Kidney (tissue), 22 donors: ENCODE measurements at places on chromosomes 4 and X. TPM values are rescaled to one million over a fixed set of nuclear protein-coding genes. Genes with fewer than 3 reads are reported as not detected.

DNA sequence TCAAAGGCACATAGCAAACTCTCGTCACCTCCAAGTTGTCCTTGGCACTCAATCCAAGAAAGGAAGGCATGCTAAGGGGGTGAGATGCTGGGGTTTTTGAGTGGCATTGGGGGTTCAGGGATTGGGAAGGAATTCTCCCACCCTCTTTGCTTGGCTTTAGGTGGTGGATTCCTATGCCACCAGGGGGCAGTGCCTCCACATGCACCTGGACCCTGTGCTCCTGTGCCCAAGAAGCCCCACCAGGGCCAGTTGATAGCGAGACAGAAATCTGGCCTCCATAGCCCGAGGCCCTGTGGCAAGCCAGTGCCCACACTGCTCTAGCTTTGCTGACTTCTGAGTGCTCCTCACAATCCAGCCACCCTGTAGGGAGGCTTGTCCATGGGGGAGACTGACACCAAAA lies 2.0 kb upstream of the FATE1 start:
- no peak for DNase-seq

DNA sequence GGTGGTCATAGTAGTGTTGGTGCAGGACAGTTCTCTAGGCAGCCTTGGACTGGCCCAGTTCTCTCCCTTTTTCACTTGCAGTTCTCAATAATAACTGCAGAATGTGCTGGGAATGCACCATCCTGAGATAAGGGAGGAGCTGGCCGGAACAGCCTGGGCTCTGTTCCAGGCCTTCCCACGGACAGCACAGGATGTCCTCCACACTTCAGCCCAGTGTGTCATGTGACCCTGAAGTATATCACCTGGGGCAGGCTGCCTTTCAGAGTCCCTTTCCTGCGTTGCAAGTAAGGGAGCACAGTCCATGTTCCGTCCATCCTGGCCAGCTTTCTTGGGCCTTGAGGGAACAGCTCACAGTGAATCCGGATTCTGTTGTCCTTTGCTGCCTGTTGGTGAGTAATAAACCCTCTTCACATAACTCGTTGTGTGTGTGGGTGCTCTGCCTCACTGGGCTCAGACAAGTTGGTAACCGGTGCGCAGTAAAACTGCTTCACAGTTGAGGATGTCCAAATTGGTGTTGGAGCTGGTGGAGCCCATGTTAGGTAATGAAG lies 32.3 kb upstream of the BBS12 start:
- no peak for DNase-seq

- DNase-seq = peak; percentile 40
Measured at GRCh38 chr4:38396845-38397547, 267.0 kb upstream of the KLF3 start.

DNA sequence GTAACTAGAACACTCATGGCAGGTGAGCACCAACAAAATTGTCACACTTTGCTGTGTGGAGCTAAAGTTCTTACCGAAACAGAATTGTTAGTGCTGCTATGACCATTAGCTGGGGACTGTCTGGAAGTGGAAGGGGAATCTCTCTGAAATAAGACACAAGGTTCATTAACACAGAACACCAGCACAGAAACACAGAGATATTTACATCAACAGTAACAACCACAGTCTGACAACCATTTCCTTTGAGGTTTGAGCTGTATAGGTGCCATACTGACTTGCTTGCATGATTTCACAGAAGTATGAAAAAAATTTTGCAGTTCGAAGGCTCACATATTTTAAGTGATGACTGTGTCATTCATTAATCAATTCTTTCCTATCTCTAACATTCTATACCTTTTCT lies 109.8 kb downstream of the NYX start:
- DNase-seq = no peak

DNA sequence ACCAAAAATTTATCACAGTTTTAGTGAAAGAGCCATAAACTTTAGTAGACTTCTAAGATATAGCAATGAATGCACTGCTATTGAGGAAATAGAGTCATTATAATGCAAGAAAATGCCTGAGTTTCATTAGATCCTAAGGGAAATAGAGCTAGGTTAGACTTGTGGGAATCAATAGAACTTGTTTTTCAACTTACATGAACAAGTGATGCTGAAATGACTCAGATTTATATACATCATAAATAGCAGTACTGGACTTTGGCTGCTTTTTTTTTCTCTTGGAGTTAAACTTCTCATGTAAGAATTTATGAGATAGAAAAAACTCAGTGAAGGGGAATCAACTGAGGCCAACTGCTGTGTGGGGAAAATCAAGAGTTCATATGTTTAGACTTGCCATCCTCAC lies 216.5 kb upstream of the AADAT start:
- no peak for DNase-seq

DNA sequence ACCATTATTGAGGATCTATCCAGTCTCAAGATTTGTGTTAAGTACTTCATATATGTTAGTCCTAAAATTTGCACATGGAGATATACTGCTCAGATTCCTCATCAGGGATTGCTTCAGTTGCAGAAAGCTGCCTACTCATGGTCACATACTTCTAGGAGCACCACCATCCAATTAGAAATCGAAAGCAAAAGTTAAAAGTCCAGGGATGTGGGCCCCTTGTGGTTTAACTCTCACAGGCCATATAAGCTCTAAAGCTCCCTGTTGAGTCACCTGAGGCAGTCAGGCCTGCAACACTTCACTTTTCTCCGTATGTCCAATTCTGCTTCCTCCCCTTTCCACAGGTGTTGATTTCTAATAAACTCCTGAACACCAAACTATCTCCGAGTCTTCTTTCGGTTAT lies 84.2 kb downstream of the CNOT6L start:
- DNase-seq = no peak

The MAP3K15 gene
- 3.7 TPM for total RNA-seq

The MAGEC3 gene
- not detected for total RNA-seq

The KCND1 gene
- 2.2 TPM for total RNA-seq

DNA sequence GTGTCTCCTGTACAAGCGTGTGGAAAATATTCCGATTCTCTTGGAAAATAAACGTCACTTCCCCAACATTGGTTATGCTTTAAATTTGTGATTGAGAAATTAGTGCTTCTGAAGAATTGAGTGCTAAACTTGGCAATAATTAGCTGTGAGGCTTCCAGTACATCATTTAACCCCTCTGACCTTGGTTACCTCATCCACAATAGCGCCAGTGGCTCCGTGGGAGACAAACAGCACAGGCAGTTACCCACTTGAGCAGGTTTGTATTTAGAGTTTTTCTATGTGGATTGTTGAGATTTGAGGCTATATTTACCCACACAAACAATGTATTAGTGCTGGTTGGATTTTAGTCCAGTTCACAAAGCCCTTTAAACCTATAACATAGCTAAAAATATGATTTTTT lies 476.5 kb downstream of the NKX6-1 start:
- DNase-seq = no peak

The CLIC2 gene
- total RNA-seq = 22.8 TPM

The SLITRK4 gene
- total RNA-seq = 6.0 TPM

The SRPK3 gene
- total RNA-seq = 1.1 TPM

- DNase-seq = no peak
Measured at GRCh38 chrX:153423652-153424051, 12.4 kb downstream of the ZFP92 start.

The TRIM75 gene
- not detected for total RNA-seq

GRCh38 chr4:12545812-12546211 lies 938.3 kb downstream of the RAB28 start:
- DNase-seq = no peak

DNA sequence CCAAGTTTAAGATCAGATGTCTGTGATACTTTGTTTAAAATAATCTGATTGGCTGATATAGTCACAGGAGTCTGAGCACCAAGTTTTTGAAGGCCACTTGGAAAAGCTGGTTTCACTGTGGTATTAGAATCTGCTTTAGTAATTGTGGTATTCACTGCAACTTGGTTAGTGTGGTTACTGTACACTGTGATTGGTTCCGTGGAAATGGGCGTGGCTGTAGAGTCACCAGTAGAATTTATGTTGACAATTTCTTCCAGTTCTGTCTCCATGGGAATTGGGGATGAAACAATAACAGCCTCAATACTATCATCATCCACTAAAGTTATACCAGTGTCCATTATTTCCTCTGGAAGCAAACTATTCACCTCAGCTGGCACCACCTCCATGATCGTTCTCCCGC lies 26.2 kb downstream of the LIN54 start:
- DNase-seq = no peak

DNA sequence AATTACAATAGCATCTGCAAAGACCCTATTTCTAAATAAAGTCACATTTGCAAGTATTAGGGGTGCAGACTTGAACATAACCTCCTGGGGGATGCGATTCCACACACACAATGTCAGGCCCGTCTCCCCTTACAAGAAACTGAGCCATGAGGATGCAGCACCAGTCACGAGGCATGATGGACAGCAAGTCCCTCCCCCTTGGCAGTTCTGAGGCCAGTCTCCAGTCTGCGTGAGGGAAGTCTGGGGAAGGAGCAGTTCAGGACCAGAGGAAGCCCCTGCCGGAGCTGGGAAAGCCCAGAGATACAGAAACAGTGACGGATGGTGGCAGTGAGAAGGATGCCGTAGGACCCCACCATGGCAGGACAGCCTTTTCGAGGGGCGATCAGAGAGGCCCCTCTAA lies 9.4 kb downstream of the FAM53A start:
- no peak for DNase-seq

GRCh38 chr4:5742968-5743367 lies 32.0 kb downstream of the EVC start:
- DNase-seq = no peak

- DNase-seq = no peak
Measured at GRCh38 chr4:948101-948935, 16.1 kb downstream of the TMEM175 start.

DNA sequence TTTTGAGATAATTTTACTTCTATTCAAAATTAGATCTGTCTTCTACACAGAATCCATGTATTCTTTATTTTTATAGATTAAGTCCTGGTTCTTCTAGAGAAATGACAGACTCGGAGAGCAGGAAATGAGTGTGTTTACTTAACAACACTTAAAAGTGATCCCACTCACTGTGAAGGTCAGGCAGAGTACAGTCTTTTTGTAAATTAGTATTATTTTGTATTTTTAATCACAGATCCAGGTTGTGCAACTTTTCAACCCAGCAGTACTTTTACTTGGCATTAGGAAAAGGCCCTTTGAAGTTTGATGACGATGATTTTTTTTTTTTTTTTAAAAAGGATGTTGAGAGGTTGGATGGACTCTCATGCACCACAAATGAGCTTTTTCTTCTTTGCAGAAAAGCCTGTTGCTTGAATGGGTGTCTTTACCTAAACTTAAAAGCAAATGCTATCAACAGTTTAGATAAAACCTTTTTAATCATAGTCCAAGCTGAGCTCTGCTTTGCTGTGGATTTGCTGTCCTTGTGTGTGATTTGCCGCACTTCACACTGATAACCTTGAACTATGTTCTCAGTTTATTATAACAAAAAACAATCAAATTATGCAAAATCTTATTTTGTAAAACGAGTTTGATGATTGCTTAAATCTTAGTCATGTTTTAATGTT lies 114.1 kb downstream of the MXRA5 start:
- no peak for DNase-seq

The ARHGAP6 gene
- 20.4 TPM for total RNA-seq

The FRYL gene
- total RNA-seq = 78.9 TPM

The MAOB gene
- 58.5 TPM for total RNA-seq

The HSFX4 gene
- total RNA-seq = not detected

The MSANTD1 gene
- 0.91 TPM for total RNA-seq

- no peak for DNase-seq
Measured at GRCh38 chr4:59060895-59061294, 1950.7 kb upstream of the IGFBP7 start.

GRCh38 chr4:52241916-52242315 lies 190.8 kb downstream of the SPATA18 start:
- no peak for DNase-seq

DNA sequence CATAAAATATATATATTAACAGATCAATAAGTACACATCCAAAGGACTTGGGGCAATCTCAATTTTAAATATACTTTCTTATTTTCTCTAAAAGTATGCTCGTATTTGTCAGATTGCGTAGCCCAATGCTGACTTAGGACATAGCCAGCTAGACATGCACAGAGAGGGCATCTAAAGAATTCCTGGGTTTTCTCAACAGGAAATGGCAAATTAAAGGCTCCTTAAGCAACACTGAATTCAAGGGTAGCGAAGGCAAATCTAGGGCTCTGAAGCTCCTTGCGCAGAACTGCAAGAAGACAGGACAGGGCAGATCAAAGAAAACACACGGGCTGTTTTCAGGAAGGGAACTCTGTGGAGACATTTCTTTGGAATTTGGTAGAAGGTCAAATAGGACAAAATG lies 94.6 kb upstream of the FTHL17 start:
- DNase-seq = no peak

- DNase-seq = peak; percentile 54
Measured at GRCh38 chr4:120749445-120750151, 172.9 kb downstream of the PRDM5 start.

GRCh38 chr4:82611527-82611926 lies 49.7 kb upstream of the TMEM150C start:
- no peak for DNase-seq

DNA sequence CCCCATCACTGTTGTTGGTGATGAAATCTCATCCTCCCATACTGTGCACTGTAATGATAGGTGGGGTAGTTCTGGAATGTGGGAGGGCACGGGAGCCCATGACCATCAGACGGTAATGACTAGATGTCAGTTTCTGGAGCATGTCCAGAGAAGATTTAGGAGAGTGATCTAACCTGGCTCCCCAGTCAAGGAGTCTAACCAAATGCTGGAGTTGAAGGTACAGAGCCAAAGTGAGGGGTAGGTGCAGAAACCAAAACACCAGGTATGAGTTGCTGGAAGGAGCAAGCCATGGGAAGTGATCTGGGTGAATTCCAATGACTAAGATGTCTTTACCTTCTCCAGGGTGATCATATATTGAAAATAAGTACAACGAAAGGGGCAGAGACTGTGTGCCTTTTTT lies 296.9 kb downstream of the INPP4B start:
- DNase-seq = no peak

The CTSO gene
- total RNA-seq = 40.3 TPM

DNA sequence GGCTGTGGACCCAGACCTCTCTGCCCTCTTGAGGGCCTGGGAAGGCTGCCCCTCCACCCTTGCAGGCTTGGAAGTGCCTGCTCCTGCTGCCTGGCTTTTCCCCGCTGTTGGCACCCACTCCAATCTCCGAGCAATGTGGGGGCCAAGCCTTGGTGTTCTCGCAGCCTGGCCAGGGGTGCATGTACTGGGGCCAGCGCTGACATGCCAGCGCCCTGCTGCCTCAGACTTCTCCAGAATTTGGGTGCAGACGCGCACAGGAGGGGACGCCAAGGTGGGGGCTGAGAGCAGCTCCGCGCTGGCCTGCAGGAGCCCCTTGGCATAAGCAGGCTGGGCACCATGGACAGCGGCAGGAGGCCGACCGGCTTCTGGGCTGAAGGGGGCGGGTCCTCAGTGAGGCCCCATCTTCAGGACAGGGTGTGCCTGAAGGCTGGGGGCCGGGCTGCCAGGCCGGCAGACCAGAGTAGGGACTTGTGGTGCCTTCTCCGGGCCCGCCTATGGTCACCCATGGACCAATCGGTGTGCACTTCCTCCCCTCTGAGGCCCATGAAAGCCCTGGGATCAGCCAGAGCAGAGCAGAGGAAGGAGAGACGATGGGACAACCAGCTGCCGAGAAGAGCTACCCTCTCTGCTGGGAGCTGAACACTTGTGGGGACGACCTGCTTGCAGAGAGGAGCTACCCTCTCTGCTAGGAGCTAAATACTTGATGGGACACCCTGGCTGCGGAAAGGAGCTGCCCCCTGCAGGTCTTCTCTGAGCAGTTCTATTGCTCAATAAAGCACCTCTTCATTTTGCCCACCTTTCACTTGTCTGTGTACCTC lies 118.3 kb downstream of the DNAAF6 start:
- peak; percentile 81 for DNase-seq

The F11 gene
- 1.5 TPM for total RNA-seq
